ENCODE measurements at places on chromosomes 1 and 21.

- peak; percentile 65 for DNase-seq
These were observed 74.6 kb downstream of the ARID4B start for GRCh38 chr1:235253219-235253962.

- no peak for DNase-seq
These were observed 11.8 kb upstream of the CDC14A start for GRCh38 chr1:100340494-100340893.

- no peak for DNase-seq
These were observed 548.6 kb downstream of the LTN1 start for GRCh38 chr21:28444111-28444510.

GRCh38 chr1:148373192-148373925 is 109.7 kb downstream of the PPIAL4G start:
- no peak for DNase-seq

- no peak for DNase-seq
These were observed 83.7 kb downstream of the ROR1 start for GRCh38 chr1:63857478-63857877.

- DNase-seq = no peak
These were observed 29.1 kb downstream of the B3GALT2 start for GRCh38 chr1:193157360-193157759.

DNA sequence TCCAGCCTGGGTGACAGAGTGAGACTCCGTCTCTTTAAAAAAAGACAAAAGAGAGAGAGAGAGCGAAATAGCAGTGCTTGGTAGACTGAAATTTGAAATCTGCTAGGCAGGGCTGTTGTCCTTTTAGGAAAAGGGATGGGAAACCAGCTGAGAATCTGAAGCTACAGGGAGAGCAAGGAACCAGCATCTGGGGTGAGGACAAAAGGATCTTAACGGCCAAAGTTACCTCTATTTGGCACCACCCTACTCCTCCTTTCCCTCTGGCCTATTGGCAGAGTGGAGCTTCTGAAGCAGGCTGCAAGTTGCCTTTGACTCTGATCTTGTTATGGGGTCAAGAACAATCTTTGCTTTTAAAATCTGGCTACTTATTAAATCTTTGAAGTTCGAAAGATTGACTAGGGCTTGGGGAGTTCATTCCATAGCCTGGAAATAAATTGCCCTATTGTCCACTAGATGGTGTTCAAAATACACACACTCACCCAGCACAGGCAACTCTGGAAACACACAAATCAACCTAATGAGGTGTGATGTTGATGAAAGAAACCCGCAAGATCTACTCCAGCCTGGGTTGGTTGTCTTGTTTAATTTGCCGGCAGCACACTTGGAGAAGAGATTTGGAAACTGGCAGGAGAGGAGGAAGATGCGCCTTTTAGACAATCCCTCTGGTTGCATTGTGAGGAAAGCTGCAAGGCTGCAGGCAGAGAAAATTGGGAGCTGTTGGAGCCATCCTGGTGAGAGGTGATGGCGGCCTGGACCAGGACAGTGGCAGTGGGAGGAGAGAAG is 16.5 kb upstream of the PARP1 start:
- no peak for DNase-seq

- no peak for DNase-seq
These were observed 15.1 kb upstream of the PODN start for GRCh38 chr1:53046930-53047329.

DNA sequence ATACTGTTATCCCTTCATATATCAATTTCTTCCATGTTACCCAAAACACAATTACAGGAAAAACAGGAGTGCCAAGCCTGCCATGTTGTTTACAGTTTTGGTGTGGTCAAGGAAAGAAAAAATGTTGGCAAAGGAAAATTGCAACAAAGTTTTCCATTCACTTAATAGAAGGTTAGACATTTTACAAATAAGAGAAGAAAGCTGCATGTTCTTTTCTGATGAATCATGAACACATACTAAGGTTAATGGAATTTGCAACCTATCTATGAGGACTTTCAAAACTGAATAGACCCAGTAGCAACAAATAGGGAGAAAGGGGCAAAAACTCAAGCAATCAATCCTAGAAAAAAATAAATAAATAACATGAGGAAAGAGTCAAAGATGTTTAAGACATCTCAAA is 556.7 kb downstream of the DPYD start:
- no peak for DNase-seq

DNA sequence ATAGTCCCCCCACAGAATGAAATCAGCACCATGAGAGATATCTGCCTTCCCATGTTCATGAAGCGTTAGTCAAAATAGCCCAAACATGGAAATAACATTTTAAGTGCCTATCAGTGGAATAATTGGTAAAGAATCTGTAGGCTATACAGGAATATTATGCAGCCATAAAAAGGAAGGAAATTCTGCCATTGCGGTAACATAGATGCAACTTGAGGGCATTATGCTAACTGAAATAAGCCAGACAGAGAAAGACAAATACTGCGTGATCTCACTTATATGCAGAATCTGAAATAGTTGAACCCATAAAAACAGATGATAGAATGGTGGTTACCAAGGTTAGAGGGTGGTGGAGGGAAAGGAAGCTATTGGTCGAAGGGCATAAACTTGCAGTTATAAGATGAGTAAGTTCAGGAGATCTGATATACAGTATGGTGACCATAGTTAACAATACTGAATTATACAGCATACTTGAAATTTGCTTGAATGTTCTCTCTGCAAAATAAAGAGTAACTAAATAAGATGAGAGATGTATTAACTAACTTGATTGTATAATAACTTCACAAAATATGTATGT is 699 bp upstream of the IL23R start:
- DNase-seq = no peak
